Fibroblast of skin of left biceps (primary cell): ENCODE measurements at places on chromosomes 7 and 10.

DNA sequence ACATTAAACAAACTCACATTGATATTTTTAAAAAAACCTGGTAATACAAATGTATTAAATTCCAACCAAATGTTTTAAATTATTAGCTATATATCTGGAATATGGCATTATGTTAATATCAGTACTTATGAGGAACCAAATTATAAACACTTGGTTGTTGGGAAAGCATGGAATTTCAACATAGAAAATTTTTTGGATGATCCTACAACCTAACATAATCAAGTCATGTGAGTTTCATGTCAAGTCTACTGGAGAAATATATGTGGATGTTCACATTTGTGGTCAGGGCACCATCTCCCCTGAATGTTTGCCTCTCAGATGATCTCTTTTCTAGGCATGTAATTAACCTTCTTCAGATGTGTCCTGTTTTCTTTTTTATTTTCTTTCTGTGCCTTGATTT is 5.2 kb upstream of the POT1 start:
- DNase-seq = no peak

DNA sequence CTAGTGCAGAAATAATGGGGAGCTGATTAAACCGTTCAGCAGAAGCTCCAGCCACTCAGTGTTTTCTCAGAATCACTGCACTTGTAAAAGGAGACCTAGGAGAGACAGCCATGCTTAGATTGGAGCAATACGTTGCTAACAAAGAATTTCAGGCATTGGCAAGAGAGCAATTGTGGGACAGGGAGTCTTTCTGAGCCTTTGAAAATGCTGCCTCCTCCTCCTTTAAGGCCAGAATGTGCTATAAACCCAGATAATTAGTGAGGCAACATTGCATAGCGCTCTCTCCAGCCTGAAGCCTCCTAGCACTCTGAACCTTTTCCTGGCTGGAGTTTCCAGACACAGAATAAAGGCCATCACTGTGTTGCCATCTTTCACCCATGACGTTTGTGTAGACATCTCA is 18.5 kb upstream of the PTPRN2 start:
- DNase-seq = no peak

GRCh38 chr7:24578052-24578451 is 4.8 kb downstream of the PALS2 start:
- no peak for DNase-seq

- no peak for DNase-seq
Observed at GRCh38 chr7:105594034-105594433, 12.7 kb upstream of the EFCAB10 start.

DNA sequence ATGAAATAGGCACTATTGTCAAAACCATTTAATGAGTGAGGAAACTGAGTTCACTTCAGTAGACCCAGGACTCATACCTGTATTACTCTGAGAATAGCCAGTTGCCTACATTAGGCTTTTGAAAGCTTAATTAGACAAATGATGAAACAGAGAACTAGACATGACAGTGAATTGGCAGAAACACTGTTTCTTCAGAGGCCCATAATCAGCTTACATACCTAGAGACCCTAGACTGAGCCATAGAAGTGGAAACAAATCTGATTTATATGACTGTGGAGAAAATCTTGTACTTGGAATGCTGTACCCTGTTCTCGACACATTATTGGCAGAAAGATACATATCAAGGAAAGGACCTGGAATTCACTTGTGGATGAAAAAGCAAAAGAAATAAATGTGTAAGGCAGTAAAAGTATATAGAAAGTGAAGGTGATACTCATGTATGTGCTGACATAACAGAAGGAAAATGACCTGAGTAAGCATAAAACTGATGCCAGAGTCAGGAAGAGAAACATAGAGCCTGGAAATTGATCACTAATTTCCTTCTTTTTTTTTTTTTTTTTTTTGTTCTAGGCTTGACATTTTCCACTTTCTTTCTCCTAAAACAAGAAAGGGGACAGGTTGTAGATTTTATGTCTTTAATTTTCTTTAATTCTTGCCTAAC is 251.5 kb downstream of the BICC1 start:
- no peak for DNase-seq

DNA sequence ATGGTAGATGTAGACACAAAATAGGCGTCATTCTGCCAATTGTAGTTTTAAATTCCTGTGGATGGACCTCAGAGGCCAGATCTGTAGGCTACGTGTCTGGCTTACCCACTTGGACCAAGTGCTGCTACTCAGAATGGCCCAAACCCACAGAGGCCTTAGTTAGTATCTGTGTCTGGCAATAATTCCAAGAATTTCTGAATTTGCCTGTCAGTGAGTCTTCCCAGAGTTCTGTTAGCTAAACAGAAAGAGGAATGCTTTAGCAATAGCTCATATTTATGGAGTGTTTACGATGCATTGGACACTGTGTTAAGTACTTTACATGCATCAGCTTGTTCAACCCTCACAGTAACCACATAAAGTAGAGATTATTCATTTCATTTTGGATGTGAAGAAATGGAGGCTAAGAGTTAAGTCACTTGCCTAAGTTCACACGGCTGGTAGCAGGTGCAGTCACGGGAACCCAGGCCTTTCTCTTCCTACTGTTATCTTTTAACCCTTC is 231.8 kb downstream of the PTEN start:
- peak; percentile 75 for DNase-seq

DNA sequence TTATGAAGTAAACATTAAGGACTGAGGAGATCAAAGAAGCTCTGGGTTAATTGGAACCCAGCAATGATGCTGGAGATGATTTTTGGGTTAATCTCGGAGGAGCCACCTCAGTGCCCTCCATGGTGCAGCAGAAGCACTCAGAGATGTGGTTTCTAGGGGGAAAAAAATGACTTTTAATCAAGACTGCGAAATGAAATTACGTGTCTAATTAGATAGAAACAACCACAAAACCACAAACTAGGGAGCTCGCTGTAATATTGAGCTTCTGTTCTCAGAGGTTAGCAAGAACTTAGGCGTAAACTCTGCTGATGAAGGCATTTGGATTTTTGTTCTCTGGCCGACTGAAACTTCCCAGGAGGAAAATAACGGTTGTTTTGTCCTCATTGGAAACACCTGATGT is 319.0 kb downstream of the GRID1 start:
- no peak for DNase-seq

GRCh38 chr10:68566351-68566750 is 6.2 kb downstream of the TET1 start:
- no peak for DNase-seq

DNA sequence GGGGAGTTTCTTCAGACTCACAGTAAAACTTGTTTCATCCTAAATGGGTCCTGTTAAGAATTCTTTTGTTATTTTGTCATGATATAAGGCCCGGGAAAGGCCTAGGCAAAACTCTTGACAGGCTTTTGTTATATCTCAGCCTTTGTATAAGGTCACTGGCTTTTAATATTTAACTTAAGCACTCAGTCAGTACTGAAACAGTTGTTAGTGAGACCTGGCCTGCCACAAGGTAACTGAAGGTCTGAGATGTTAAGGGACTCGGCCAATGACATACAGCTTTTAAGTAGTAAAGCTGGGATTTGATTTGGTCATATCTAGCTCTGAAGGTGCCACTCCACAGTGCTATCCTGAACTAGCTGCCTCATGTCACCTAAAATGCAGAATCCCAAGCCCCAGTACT is 57.2 kb upstream of the STEAP4 start:
- DNase-seq = no peak

DNA sequence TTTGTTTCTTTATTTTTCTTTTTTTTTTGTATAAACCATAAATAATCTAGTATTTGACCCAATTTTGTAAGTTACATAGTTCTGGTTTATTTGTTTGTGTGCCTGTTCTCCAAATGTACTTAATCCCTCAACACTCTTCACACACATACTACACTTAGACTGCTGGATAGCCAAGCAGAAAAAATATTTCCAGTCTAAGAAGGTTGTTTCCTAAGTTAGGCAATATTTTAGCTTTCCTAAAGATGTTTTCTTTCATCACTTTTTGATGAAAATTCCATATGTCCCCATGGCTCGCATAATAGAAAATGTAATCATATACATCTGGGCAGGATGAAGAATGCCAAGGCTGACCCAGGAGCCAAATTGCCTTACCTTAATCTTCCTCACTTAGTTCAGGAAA is 105.3 kb downstream of the PPP1R3A start:
- no peak for DNase-seq

- no peak for DNase-seq
Observed at GRCh38 chr10:12787297-12787696, 214.2 kb downstream of the CCDC3 start.

- no peak for DNase-seq
Observed at GRCh38 chr10:97570146-97570788, 2.3 kb upstream of the ANKRD2 start.

- no peak for DNase-seq
Observed at GRCh38 chr10:49841615-49842332, 79.7 kb upstream of the OGDHL start.

DNA sequence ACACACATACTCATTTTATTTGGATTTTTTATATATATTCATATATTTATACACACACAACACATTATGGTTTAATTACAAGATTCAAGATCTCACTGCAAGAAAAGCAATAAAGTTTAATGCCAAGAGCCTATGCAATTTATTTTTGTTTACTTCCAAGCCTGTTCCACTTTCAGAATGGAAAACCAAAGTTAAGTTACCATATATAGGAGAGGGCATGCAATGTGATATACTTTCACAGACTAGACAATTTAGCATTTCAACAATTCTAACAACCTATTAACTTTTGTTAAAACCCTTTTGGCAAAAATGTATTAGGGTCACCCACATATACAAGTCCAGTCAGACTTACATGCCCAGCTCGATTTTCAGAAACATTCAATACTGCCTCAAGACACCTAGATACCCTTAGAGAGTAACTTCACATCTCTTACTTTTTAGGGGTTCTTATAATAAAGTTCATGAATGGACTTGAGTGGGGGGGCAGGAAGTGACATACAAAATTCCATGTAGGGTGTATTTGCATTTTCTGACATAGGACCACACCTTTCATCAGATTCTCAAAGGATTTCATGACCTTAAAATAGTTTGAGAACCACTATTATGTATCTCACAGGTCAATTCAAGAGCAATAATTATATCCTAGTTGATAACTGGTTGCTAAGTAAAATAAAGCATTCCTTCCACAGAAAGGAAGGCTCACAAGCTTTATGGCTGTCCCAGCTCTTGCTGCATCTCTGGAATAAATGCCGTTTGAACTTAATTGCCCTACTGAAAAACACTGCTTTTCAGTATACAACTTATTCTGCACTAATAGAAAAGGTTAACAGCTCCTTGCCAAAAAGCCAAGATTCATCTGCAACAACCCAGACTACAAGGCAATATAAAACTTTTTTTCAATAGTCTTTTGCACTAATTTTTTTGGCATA is 2.5 kb downstream of the P4HA1 start:
- no peak for DNase-seq

GRCh38 chr7:44987996-44988395 is 9.2 kb upstream of the MYO1G start:
- DNase-seq = no peak

DNA sequence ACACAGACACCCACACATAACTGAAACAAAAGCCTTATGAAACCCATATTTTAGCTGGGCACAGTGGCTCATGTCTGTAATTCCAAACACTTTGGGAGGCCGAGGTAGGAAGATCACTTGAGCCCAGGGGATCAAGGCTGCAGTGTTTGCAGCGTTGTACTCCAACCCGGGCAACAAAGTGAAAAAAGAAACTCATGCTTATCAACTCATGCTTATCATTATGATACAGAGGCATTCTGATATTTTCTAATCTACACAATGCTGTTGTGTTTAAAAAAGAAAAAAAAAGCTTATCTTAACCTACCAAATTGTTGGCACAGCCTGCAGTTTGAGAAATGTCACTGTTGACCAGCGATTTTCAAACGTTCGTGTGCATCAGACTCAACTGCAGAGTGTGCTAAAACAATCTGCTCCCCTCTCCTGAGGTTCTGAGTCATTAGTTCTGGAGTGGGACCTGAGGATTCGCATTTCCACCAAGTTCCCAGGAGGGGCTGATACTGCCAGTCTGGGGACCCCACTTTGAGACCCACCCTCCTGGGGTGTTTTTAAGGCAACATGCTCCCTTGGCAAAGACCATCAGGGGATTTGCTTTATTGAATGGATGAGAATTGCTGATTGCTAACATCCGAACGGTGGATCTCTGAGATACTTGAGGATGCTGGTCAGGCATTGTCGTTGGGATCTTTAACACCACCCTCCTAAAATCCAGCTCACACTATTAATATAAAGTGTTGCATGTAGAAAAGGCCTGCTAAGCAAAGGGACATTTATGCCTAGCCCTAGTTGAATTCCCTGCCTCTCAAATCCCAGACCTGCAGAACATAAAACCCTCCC is 16.2 kb downstream of the CHST3 start:
- no peak for DNase-seq

DNA sequence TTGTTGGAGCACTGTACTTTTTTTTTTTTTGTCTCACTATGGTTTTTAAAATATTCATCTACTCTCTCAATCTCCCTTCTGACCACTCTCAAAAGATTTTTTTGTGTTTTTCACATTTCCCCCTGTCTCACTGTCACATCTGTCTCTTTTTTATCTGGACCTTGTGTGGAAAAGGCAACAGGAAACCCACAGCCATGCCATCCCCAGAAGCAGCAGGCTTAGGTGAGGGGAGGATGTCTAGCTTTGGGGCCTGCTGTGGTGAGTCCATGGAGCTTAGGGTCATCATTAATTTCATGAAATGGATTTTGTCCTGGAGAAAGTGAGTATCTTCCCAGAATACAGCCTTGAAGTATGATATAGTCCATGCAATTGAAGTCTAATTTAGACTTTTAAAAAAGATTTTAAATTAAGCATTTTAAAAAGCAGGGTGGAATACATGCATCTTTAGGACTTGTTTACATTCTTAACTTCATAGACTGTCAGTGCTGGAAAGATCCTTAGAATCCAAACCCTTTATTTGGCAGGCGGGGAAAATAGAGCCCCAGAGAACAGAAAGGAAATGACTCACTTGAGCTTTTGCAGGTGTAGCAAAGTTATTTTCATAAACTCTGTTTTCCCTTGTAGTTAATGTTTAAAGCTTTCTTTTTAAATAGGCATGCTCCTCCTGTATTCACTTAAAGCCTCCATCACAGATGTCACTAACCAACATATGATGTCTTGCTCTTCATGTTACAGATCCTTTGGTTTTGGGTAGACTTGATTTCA is 25.1 kb downstream of the MINDY4 start:
- DNase-seq = no peak

- no peak for DNase-seq
Observed at GRCh38 chr10:13201132-13201531, 33.0 kb downstream of the UCMA start.
